ENCODE measurements at places on chromosomes 1 and 21. TPM values are rescaled to one million over a fixed set of nuclear protein-coding genes. Genes with fewer than 3 reads are reported as not detected.

The IRF6 gene
- not detected for total RNA-seq

The GPR37L1 gene
- 0.63 TPM for total RNA-seq

The HCRTR1 gene
- total RNA-seq, result 3.8 TPM

The KLHDC9 gene
- total RNA-seq, result 1.6 TPM

The AKNAD1 gene
- 5.6 TPM for total RNA-seq

The SV2A gene
- 75.7 TPM for total RNA-seq

The PAQR6 gene
- total RNA-seq, result 6.6 TPM

The ARHGEF10L gene
- total RNA-seq, result 44.8 TPM

The TMEM269 gene
- 0.94 TPM for total RNA-seq

The RGS2 gene
- 19.4 TPM for total RNA-seq

The PLA2G2D gene
- total RNA-seq, result not detected

The CELA2A gene
- total RNA-seq, result not detected

The LEMD1 gene
- total RNA-seq, result 11.0 TPM

The MAEL gene
- 1.6 TPM for total RNA-seq

The PDE9A gene
- total RNA-seq, result 40.4 TPM

The STYXL2 gene
- under 0.01 TPM for total RNA-seq

The CELA3B gene
- total RNA-seq, result not detected

The FBLIM1 gene
- total RNA-seq, result 13.8 TPM

The SPRR2A gene
- total RNA-seq, result not detected

The ODR4 gene
- total RNA-seq, result 59.5 TPM

The GJA5 gene
- total RNA-seq, result 0.94 TPM

The SERBP1 gene
- 180 TPM for total RNA-seq

The SPATA45 gene
- total RNA-seq, result not detected

The TFF3 gene
- not detected for total RNA-seq

The LAMC1 gene
- total RNA-seq, result 45.7 TPM

Measured in parietal lobe (tissue), 2 donors.